MCF 10A (cell line): ENCODE measurements at places on chromosomes 7 and 10.
A peak's percentile ranks its signal among the peaks of the same experiment; 100 is the strongest.

- no peak for DNase-seq
These were observed 182.5 kb downstream of the LRMDA start for GRCh38 chr10:75613685-75614504.

GRCh38 chr10:100655326-100655759 lies 90.0 kb upstream of the PAX2 start:
- DNase-seq = no peak

DNA sequence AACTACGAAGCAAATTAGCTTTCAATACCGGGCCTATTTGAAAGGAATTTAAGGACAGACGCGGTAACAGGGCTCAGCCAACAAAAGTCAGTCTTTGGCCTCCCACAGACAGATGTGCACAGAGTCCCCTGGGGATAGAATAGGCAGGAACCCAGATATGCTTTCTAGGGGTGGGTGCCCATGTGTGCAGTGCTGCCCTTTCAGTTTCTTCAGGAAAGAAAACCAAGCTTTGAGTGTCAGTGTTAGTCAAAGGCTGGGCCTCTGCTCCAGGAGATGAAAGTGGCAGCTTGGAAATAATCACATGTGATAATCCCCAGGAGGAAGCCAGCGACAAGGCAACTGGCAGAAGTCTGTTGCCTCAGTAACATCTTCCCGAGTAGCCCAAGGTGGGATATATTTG lies 43.8 kb upstream of the CSTF2T start:
- DNase-seq = no peak

DNA sequence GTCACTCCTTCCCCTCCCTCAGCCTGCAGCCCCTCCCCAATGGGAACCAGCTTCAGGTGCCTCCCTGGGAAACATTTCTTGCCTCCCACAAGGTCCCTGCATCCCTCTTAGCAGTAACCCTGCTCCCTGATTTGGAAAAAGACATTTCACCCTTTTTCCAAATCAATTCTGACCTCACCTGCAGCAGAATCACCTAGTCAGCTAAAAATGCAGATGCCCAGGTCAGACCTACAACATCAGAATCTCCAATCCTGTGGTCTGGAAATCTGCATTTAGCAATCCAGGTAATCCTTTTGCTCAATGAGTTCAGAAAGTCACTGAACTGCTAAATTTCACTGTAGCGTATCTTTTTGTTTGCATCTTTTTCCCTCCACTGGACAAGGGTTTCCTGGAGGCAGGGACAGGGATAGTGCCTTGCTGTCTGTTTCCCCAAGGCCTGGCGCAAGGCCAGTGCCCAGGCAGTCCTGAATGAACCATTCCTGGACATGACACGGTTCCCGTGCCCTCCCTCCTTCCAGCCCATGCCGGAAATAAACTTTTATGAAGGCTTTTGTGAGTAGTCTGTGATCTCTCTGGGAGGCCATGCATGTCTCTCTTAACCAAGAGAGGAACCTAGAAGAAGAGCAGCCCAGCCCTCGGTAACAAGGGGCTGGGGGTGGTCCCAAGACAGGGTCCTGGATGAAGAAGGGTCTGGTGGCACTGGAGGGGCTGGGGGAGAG lies 44.0 kb downstream of the COL13A1 start:
- peak; percentile 59 for DNase-seq

- no peak for DNase-seq
These were observed 90.5 kb upstream of the WAC start for GRCh38 chr10:28442403-28442802.

DNA sequence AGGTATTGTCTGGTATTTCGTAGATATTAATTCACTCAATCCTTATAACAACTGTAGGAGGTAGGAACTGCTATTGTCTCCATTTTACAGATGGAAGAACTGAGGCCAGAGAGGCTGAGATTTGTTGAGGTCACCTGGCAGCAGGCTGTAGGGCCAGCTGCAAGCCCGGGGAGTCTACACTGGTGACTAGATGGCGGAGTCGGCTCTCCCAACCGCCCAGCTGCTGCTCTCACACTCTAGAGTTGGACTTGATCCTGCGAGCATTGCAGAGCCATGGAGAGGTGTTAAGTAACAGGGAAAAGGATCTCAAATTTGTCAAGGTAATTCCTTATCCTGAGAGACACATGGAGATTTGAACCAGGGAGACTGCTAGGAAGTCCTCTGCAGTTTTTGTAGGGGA lies 124.1 kb downstream of the CAMK1D start:
- DNase-seq = no peak

DNA sequence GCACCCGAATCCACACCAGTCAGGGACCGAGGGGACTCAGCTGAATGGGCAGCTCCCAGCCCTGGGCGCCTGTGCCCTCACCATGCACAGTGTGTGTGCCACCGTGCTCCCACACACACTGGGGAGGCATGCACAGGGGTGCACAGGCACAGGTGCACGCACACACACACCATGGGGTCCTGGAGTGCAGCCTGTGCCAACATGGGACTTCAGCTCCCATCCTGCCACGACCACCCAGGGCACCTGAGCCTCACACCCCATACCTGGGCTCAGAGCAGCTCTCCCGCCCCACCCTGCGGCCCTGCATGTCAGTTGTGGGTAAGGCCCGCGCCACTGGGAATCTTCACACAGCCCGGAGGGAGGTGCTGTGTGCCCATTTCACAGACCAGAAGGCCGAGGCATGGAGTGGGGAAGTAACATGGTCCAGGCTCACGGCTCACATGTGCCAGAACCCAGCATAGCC lies 8.0 kb downstream of the ELFN1 start:
- DNase-seq = no peak

- DNase-seq = no peak
These were observed 35.0 kb upstream of the MRPS16 start for GRCh38 chr10:73287441-73287840.

GRCh38 chr10:474946-475345 lies 214.5 kb downstream of the DIP2C start:
- DNase-seq = no peak

- no peak for DNase-seq
These were observed 1.3 kb upstream of the RET start for GRCh38 chr10:43075612-43076003.

GRCh38 chr10:91603931-91604331 lies 28.9 kb downstream of the PPP1R3C start:
- DNase-seq = no peak

DNA sequence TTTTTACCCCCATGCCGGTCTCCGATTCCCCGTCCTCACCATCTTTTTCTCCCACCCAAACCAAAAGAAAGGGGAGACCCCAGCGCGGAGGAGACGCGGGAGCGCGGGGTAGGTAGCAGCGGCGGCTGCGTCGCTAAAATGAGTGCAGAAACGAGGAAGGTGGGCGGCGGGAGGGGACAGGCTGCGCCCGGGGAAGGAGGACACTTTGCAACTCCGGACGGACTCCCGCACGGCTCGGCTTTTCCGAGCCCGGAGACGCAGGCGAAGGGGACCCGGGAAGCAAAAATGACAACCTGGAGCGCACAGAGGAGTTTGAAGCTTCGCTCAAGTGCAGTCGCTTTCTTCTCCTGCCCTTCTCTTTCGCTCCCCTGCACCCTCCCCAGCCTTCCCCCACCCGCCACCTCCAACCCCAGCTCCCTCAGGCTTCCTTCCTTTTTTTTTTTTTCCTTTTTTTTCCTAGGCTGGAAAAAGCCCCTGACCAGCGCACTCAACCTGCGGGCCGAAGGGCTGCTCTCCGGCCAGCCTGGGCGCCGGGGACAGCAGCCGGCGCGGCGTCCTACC lies 453 bp downstream of the SFMBT2 start:
- DNase-seq = peak; percentile 26

- no peak for DNase-seq
These were observed 15.7 kb downstream of the DNAJB6 start for GRCh38 chr7:157352516-157352915.

- peak; percentile 17 for DNase-seq
These were observed 29.4 kb upstream of the GPR26 start for GRCh38 chr10:123636598-123637325.

DNA sequence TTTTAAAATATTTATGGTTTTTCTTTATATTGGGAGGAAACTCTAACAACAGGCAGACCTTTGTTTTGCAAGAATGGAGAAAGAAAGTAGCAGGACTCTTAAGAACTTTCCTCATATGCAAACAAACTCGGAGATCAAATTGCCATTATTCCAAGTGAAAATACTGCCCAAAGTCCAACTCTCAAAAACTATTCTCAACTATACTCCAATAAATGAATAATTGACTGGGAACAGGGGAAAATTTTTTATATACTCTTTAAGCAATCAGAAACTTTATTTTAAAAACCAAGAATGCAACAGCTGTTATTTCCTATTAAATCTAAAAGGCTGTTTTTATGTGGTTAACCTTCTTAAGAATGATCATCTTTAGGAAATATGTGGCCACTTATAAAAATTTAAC lies 101.9 kb downstream of the COL28A1 start:
- DNase-seq = no peak

DNA sequence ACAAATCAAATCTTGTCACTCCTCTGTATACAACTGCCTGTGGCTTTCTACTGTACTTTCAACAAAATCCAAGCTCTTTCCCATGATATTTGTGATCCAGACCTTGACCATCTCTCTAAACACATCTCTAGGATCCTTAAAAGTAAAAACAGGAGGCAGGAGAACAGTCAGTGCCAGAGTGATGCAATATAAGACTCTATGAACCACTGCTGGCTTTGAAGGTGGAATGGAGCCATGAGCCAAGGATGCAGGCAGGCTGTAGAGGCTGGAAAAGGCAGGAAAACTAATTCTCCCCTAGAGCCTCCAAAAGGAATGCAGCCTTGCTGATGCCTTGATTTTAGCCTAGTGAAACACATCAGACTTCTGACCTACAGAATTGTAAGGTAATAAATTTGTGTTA lies 45.5 kb upstream of the LRRN3 start:
- DNase-seq = peak; percentile 28

GRCh38 chr10:16945593-16945992 lies 128.4 kb upstream of the RSU1 start:
- DNase-seq = no peak

GRCh38 chr10:89793649-89794254 lies 92.4 kb downstream of the KIF20B start:
- peak; percentile 81 for DNase-seq

DNA sequence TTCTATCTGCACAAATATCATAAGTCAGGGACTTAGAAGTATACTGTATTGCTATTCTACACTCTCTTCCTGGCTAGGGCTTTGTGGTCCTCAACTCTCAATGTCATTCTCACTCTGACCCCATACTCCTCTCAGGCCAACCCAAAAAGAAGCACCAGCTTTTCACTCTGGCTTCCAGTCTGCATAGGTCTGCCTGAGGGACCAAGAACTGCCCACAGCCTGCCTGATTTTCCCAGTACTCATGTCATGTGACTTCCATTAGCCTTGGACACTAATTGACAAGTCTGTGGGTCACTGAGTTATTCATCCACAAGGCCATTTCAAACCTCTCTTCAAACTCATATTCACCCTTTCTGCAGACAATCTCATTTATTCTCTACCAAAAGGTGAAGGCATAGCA lies 19.8 kb downstream of the PMPCB start:
- no peak for DNase-seq

GRCh38 chr7:107113866-107114265 lies 54.9 kb upstream of the HBP1 start:
- no peak for DNase-seq

DNA sequence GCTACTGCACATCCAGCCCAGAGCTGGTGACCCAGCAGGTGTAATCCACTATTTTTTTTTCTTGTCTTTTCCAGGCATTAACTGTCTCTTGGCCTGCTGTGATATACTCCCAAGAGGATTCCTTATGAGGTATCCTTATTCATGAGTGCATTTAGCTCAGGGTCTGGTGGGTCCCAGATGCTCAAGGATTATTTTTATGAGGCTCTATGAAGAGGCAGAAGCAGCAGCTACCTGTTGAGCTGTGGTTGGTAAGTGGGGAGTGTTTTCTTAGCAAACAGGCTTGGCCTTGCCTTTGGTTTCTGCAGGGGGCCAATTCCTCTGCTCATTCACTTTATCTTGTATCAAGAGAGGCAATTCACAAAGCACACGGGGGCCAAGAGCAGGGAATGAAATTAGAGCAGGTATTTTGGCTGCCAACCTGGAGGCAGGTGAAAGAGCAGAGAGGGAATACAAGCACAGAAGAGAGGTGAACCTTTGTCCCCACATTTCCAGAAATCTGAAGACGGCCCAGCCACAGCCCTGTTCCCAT lies 221.6 kb downstream of the TMEM178B start:
- no peak for DNase-seq

DNA sequence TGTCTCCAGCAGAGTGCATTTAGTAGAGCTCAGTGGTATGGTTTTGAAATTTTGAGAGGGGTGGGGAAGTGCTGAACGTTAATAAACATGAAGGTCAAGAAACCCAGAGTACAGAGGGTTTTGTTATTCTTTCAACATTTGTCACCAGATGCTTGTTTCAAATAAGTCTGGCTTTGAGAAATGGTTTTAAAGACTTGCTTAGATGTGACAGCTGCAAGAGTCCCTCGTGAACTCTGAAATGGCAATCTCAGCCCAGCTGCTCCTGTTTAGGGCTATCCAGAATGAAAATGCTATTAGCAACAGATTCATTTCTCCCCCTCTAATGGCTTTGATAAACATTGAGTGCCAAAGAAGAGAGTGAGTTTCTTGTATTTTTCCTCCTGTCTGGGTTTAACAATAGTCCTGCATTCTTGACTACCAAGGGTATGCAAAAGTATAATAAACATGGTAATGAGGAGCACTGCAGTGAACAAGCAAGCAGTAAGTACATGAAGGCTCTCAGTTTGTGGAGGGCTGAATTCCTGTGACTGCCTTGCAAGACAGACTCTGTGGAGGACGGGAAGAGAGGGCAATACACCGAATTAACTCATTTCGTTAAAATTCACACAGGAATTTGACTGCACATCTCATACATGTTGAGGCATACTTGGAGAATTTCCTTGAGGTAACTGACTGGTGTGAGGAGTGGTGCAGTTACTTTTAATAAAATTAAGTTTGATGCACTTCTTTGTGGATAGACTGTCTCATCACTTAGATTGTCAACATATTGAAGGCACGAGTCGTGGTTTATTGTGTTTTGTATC lies 490.9 kb downstream of the REEP3 start:
- no peak for DNase-seq

DNA sequence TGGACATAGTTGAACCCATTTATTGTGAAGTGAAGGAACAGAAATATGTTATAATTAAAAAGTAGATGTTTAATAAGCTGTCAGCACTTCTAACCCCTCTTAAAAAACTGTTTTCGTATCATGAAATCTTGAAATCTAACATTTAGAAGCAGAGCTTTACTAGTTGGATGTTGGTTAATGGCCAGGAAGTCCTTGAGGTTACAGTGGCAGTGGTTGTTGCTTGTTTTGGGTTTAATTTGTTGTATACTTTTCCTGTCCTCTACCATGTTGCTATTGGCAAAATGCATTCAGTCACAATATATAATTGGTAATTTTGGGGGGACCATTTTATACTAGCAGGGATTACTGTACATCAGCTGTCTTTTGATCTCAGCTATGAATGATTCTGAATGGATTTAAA lies 60.7 kb downstream of the EXOC4 start:
- no peak for DNase-seq

DNA sequence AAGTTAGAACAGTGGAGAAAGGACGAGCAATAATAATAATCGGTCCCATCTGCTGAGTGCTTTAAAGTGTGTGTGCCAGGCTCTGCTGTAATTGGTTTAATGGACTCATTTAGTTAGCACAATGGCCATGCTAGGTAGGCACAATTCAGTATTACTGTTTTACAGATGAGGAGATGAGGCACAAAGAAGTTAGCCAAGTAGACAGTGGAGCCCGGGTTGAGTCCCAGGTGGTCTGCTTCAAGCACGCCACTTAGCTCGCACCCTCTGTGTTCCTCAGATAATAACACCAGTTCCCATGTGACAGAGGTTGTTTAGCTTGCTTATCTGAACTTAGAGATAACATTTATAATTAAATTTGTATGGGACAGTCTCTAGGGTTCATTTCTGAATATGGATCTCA lies 101.6 kb upstream of the GJD4 start:
- no peak for DNase-seq
